ENCODE measurements at places on chromosomes 1 and 21.
A peak's percentile ranks its signal among the peaks of the same experiment; 100 is the strongest.

GRCh38 chr1:223248001-223248769 is 105.1 kb upstream of the TLR5 start:
- no peak for DNase-seq

DNA sequence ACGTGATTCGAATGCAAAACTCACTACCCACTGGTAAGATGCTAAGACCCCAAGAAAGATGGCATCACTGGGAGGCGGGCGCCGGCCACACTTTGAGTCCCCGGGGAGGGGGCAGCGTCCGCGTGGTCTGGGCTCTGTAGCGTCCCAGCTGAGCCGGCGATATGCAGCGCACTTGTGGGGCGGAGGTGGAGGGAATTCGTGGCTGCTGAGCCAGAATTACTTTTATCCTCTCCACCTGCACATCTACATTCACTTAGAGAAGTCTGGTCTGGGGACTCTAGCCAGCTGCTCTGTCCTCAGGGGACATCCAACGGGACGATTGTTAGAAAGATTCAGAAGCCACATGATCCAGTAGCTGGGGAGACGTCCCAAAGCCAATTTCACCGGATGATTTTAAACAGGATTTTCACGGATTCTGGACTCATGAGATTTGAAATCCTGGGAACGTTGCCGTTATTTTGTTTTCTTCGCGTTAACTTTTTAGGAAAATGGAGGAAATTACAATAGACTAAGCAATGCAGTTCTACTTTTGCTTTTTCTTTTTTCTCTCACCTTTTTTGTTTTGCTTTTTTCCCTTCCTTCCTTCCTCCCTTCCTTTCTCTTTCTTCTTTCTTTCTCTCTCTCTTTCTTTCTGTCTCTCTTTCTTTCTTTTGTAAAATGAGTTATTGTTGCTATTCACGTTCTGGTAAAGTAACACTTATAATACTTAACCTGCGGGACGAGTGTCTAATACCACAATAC is 1.3 kb downstream of the JAM2 start:
- peak; percentile 12 for DNase-seq

DNA sequence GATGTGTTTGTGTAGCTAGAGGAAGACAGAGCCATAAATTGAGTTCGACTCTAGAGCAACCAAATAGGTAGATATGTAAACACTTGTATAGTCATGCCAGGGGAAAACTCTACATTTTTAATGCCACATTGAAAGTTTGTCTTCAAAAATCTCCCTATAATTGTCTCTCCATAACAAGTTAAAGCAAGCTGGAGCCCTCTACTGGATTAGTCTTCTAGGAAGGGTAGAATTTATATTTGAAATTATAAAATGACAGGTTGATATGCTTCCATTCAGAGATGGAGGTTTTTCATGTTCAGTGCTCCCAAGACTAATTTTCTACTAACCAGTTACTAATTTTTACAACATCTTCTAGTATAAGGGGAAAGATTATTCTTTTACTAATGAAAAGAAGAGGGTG is 13.1 kb upstream of the COL24A1 start:
- DNase-seq: no peak

- DNase-seq: no peak
Observed at GRCh38 chr1:88655140-88655539, 28.9 kb upstream of the PKN2 start.

GRCh38 chr21:44849616-44850130 is 23.8 kb downstream of the PTTG1IP start:
- no peak for DNase-seq
